ENCODE measurements at places on chromosomes 7 and 10.
A peak's percentile ranks its signal among the peaks of the same experiment; 100 is the strongest.

DNA sequence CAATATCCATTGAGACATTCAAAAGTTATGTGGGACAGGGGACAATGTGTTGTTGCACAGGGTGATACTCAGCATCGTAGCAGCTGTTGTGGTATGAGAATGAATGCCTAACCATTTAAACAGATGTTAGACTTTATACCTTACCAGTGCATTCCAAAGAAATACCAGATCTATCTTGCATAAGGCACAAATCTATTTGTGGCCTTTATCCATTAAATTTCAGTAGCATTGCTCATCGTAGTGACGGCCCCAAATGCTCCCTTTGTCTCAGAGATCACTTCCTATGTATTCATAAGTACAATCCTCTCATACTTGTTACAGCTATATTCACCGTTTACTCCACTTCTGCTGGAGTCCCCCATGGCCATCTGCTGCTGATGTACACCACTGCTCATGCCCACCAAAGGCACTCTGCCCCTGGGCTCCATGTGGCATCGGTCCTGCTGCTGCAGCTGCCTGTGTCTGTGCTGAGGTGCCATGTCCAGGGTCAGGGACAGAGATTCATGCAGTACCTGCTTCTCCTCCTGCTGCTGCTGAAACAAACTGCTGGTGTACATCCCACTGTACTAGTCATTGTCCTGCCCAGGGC is 96.3 kb downstream of the CPED1 start:
- DNase-seq = no peak

GRCh38 chr10:22230158-22230833 is 12.5 kb upstream of the EBLN1 start:
- peak; percentile 75 for DNase-seq

GRCh38 chr10:3210251-3210877 is 37.8 kb upstream of the PITRM1 start:
- DNase-seq = no peak

DNA sequence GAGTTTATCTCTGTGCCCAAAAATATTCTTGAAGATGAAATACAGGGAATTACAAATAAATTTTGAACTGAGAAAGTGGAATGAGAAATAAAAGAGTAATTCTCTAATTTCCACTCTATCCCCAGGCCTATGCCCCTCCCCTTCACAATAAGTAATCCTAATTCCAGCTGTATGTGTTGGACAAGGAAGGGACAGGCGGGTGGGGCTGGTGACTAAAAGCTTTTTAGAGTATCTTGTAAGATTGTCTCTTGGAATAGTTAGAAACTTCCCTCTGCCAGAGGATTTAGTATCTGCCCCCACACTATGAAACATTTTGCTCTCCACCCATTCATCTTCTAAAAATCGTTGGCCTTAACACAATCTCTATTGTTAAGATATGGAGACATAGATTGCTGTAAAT is 199.2 kb downstream of the MBL2 start:
- DNase-seq = no peak

GRCh38 chr7:48933549-48934085 is 9.3 kb downstream of the CDC14C start:
- no peak for DNase-seq

DNA sequence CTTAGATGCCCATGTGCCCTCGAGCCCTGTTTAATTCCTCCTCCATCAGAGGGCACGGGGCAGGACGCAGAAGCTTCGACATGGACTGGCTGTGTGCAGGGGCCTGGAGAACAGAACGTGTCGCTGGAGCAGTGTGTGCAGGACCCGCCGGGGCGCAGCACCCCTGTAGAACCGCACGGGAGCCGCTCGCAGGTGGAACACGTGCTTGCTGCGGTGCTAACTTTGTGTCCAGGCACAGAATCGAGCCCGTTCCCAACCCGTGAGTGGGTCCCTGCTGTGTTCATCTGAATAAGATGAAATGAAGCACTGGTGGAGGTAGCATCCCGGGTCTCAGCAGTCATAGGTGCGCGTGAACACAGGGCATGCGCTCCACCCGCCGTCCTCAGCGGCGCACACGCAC is 116.9 kb downstream of the WDR37 start:
- DNase-seq = no peak

DNA sequence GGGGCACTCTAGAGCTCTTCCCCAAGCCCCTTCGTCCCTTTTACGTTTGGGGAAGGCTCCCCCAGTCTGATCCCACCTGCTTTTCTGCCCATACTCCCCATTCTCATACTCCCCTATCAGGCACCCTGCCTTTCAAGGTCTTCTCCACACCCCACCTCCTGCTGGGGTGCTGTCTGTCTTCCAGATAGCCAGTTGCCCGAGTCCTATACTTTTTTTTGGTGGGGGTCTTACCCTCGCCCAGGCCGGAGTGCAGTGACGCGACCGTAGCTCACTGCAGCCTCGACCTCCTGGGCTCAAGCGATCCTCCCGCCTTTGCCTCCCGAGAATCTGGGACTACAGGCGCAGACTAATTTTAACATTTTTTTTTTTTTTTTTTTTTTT is 775 bp upstream of the ABHD11 start:
- no peak for DNase-seq

DNA sequence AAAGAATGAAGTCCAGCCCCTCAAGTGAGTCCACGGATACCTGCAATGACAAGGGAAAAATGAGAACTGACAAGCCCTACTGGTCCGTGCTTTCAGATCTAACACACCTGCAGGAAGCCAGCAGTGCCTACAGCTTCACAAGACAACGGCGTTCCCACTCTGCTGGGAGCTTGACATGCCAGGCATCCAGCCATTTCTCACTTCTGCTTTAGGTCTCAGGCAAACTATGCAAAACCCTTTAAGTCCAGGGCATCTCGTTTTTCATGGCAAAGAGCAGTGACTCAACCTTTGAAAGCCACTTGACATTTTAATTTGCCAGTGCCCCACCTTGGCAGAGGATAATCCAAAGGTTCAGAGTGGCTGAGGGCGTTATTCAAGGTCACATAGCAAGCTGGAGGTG is 49.1 kb upstream of the GPAM start:
- peak; percentile 11 for DNase-seq

GRCh38 chr10:78915190-78915518 is 153.6 kb upstream of the ZMIZ1 start:
- DNase-seq = no peak

GRCh38 chr10:119305860-119306513 is 98.6 kb downstream of the GRK5 start:
- DNase-seq = peak; percentile 96

DNA sequence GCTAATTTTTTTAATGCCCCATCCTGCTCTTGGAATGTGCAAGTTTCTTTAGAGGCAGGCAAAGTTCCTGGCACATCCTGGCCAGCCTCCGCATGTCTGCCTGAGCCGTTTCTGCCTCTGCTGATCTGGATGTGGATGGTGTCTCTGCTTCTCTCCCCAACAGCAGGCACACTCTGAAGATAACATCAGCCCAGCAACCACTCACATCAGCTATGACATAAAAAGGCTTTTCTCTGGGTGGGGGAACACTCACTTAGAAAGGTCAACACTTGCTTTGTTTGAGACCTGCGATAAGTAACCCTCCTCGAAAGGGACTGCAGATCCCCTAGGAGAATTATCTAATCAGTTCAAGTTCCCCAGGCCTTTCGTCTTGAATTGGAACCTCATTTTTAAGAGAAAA is 142.9 kb downstream of the FGFR2 start:
- no peak for DNase-seq

DNA sequence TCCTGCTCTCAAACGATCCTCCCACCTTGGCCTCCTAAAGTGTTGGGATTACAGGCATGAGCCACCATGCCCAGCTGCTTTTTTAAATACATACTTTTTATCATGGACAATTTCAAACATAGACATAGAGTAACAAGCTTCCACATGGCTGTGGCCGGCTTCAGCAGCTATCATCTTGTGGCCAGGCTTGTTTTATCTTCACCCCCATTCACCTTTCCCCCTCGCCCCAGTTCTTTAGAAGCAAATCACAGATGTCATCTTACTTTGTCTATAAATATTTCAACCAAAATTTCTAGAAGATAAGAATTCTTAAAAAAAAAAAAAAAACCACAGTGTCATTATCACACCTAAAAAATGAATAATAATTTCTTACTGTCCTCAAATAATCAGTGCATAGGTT is 5.9 kb downstream of the FOXK1 start:
- no peak for DNase-seq

GRCh38 chr10:91604553-91605534 is 28.0 kb downstream of the PPP1R3C start:
- no peak for DNase-seq

GRCh38 chr7:27302590-27302989 is 60.0 kb downstream of the EVX1 start:
- DNase-seq = no peak
